ENCODE measurements at places on chromosomes 11 and 22.

DNA sequence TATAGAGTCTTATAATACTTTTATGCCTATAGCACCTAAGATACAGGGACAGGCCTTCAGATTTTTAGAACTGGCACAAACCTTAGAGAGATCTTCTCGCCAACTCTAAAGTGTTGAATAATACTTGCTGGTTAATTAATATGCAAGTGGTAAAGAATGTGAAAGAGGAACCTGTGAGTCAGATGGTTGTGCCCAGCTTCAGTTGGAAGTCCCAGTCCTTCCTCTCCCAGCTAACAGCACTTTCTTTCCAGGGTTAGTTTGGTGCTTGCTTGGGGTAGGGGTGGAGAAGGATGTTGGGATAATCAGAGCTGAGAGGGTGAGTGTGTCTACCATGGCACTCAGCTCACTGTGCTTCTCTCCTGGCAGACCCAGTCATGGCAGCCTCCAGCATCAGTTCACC lies 4.9 kb upstream of the TMEM132A start:
- DNase-seq = no peak

- no peak for DNase-seq
Observed at GRCh38 chr11:17287058-17287457, 10.5 kb downstream of the NUCB2 start.

DNA sequence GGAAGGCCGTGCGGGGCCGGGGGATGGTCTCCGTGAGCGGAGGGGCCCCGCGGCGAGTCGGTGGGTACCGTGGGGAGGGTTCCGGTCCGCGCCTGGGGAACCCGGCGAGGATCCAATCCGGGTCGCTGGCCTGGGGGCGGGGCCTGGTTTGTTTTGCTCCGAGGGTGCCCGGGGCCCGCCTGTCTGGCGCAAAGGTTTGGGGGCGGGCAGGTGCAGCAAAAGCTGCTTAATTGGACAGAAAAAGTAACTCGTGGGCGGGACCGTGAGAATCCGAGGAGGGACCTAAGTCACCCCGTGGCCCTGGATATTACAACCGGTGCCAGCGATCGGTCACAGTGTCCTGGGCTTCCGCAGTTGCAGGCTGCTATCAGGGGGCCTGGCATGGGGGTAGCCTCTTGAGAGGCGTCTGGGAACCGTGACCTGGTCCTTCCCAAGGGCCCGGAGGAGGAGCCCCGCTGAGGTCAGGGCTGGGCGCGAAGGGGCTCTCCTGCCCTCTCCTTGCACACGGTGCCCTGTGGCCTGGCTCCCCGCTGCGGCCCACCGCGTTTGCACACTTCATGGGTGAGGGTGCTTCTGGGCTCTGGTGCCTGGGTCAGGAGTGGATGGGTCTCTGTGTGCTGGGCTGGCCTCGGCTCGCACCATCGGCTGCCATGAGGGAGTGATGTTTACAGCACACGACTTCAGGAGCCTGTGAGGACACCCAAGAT lies 1.4 kb downstream of the PNPLA2 start:
- DNase-seq = peak; percentile 96

DNA sequence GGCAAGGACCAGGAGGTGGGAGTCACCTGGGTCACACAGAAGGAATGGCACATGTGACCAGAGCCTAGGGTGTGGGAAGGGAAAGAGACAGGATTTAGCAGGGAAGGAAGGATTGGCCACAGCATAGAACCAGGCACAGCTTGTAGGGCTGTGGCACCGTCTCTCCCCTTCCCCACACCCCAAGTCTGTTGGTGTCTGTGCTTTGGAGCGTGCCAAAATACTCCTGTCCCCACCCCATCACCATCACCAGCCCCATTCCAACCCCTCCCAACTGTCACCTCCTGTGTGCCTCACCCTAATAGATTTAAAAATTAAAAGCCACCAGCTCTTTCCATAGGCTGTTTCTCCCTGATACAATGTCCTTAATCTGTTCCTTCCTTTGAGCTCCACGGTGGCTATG lies 18.2 kb downstream of the SGSM1 start:
- DNase-seq = no peak

- no peak for DNase-seq
Observed at GRCh38 chr11:131823772-131824171, 453.4 kb downstream of the NTM start.

- no peak for DNase-seq
Observed at GRCh38 chr22:42937164-42937843, 77.6 kb downstream of the PACSIN2 start.

GRCh38 chr22:45389546-45389945 lies 23.9 kb downstream of the SMC1B start:
- DNase-seq = no peak

DNA sequence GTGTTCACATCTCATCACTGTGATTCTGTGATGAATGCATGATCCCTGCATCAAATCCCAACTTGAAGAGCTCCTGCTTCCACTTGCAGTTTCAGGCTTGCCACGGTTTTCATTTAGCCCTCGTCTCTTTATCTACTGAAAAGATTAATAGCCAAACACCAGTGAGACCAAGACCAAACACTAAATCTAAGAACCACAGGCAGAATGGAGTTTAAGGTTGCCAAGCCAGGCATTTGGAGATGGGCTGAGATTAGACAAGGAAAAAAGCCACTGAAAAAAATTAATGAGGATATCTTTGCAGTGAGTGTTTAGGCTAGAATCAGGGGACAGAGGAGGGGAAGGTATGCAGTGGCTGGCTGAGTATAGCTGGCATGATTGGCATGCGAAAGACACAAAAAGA lies 227.2 kb upstream of the BLID start:
- no peak for DNase-seq

DNA sequence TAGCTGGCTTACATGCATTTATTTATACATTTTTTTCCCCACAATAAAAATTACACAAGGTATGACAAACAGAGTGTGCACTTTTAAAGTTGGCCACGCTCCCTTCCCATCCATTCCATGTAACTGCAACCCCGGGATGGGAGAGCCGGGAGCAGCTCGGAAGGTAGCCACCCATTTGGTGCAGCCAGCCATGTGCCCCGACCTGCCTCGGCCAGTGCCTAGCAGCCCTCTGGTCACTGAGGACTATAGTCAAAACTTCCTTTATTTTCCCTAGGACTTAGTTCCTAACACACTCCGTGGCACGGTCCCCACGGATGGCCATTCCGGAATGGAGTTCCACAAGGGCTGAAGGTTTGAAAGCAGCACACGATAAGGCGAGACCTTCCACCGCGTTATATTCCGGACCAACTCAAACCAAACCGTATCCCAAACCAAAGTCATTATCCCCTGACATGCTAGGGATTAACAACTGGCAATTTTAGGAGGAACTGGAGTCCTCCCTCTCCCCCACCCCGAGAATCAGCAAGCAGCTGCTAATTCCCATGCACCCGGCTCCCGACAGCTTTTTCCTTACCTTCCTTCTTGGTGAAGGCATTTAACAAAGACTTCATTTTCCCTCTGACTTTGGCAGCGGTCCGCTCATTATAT lies 426.4 kb downstream of the SHANK2 start:
- no peak for DNase-seq

DNA sequence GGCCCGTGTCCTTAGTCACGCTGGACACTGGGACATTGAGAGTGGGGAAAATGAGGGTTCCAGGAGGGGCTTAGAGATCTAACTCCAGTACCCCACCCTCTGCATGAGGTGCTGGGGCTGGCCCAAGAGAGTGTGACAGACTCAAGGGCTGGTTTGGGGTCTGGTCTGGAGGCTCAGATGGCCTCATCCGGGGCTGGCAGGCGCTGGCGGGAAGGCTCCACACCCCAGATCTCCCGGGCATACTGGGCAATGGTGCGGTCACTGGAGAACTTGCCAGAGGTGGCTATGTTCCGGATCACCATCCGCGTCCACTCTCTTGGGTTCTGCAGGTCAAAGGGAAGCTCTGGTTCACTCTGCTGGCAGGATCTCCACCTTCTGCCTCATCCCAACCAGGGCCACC lies 2.5 kb upstream of the RASGRP2 start:
- DNase-seq = peak; percentile 58

DNA sequence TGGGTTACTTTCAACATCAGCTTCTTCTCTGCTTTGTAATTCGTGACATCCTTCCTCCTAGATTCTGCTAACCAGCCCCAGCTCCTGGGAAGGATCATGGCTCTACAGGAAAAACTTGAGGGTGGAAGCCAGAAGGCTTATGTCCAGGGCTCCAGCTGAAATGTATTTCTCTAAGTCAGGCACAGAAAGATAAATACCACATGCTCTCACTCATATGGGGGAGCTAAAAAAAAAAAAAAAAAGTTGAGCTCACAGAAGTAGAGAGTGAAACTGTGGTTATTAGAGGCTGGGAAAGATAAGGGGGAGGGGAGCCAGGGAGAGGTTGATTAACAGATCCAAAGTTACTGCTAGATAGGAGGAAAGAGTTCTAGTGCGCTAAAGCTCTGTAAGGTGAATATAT lies 74.9 kb downstream of the DSCAML1 start:
- DNase-seq = no peak

GRCh38 chr22:50104141-50104544 lies 14.3 kb downstream of the MOV10L1 start:
- no peak for DNase-seq

DNA sequence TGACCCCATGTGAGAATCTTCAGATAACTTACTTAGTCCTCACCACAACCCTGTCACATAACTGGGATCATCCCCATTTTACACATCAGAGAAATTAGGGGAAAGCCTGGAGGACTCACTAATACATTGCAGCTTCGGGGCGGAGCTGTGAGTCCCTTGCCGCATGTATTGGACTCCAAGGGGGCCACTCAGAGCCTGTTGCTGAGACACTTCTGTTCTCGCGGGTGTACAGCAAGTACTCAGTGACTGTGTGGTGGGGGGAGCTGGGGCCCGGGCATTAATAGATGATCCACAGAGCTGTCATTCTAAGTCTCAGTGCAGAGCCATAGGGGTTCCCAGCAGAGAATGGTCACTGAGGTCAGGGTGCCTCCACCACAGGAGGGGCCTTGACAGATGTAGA lies 13.5 kb downstream of the OAF start:
- no peak for DNase-seq

GRCh38 chr11:44300844-44301563 lies 8.9 kb downstream of the ALX4 start:
- no peak for DNase-seq

DNA sequence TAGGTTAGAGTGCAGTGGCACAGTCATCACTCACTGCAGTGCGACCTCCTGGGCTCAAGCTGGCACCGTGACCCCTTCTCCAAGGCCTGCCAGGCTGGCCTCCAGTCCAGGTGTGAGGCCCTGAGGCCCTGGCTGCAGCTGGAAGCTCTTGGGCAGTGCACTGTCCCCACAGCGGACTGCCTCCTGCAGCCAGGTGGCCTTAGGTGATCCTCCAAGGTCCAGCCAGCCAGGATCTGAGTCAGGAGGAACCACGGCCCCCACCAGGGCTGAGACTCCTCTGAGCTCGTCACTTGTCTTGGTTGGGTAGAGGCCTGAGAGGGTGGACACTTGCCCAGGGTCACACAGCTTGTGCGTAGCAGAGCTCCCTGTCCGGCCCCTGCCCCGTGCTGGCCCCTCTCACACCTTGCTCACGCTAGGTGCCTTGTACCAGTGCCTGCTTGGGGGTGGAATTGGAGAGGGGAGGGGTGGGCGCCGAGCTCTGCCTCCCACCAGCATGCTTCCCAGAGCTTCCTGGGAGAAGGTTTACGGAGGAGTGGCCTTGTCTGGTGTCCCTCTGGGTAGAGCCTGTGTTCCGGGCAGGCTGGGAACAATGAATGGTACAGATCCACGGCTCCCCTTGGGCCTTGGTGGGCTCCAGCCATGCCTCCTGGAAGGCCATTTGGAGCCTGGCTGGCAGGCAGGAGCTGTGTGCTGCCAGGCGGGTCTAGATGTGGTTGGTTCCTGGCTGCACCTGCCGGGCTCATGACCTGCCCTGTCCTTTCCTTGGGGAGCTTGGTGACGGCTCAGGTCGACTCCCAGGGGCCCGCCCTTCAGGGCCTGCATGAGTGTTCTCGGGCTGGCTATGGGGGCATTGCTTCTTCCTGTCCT lies 20.6 kb downstream of the KCNQ1 start:
- peak; percentile 13 for DNase-seq

- DNase-seq = peak; percentile 38
Observed at GRCh38 chr22:50641696-50642607, 14.0 kb upstream of the ARSA start.

DNA sequence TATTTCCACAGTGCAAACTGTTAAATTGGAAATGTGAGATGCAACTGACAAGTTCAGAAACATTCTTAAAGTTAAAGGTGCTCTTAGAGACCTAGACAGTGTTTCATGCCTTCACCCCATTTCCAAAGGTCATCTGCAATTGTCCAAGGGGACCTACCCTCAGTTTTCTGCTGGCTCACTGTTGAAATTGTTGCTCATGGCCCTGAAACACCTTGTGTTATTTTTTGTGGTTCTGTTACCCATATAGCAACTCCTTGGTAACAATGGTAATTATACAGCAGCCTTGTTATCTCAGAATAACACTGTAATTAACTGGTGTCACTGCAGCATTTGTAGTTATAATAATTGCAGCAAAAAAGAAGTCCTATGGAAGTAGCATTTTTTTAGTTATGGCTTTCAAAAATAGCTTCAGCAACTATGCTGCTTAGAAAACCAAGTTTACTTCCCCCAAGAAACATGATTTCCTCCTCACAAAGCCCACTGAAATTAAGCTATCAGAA lies 49.2 kb upstream of the CCDC34 start:
- no peak for DNase-seq
